Right renal cortex interstitium (tissue), 3 donors: ENCODE measurements at places on chromosomes 5 and 9.

- no peak for DNase-seq
Measured at GRCh38 chr5:133930061-133930812, 38.2 kb downstream of the C5orf15 start.

GRCh38 chr9:108515856-108516255 lies 339.9 kb downstream of the ACTL7B start:
- no peak for DNase-seq

DNA sequence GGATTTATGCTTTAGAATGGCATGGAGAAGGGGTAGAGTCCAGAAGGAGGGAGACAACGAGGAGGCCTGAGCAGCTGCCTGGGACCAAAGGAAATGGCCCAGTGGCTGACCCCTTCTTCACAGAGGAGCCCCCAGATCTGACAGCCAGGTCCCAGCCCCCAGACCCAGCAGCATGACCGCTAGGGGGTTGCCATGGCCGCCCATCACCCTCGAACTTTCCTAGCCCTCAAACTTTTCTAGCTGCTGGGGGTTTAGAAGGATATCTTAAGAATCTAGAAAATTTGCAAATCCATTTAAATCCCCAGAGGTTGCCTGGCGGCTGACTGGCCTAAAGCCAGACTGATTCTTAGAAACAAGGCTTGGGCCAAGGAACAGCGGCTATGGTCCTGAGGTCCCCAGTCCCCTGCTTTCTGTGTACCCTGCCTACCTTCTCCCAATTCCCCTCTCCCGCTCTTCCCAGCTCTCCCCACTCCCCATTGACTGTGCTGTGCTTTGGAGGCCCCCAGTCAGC lies 972 bp downstream of the PDGFRB start:
- DNase-seq, result no peak

- no peak for DNase-seq
Measured at GRCh38 chr5:5716665-5717064, 294.2 kb downstream of the ICE1 start.

DNA sequence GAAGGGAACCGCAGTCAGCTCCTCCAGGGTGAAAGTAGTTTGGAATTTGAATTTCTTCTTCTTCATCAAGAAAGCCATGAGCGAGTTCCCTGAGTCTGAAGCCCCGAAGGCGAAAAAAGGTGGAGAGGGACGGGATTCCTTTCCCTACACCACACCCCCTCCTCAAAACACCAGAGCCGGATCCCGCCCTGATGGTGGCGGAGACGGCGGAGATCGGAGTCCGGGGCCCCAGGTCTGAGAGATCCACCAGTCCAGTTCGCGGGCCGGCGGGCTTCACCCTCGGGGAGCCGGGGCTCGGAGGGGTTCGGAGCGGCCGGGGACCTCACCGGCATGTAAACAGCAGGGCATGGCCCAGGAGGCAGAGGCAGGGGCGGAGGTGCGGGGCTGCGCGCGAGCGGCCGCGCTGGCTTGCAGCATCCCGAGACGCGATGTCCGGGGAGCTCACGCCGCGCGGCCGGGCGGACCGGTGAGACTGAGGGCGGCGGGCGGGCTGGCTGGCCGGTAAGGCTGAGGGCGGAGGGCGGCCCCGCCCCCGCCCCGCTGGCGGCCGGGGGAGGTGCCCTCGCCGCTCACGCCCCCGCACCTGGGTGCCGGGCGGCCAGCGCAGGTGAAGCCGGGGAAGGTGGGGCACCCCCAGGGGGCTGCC lies 606 bp downstream of the EEIG1 start:
- no peak for DNase-seq

DNA sequence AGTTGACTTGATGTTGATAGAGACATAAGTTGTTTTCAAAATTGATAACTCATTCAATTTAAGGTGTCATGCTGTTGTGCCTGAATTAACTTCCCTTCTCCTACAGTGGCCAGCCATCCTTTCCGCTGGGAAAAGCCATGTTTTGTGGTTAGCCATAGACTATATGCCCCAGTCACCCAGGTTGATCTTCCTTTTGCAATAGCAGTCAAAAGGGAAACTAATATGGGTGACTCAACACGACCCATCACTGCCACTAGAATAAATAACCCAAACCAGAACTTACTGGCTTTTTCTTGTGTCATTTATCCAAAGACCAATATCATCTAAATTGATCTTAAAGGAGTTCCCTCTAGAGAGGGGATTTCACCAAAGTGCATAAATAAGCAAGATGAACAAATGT lies 87.4 kb downstream of the PTCD2 start:
- no peak for DNase-seq
